ENCODE measurements at places on chromosomes 6 and 20. TPM values are rescaled to one million over a fixed set of nuclear protein-coding genes. Genes with fewer than 3 reads are reported as not detected.

Gene RNF144B
- 2.3 TPM for total RNA-seq

Gene HUS1B
- 2.9 TPM for total RNA-seq

Gene AKAP12
- total RNA-seq = 380 TPM

Gene EFCAB8
- total RNA-seq = not detected

Gene NUS1
- 15.5 TPM for total RNA-seq

Gene CCR6
- total RNA-seq = not detected

Gene CTCFL
- 0.06 TPM for total RNA-seq

Gene HSPA12B
- total RNA-seq = 0.17 TPM

Gene NKX2-2
- total RNA-seq = 3.7 TPM

Gene SCUBE3
- 2.0 TPM for total RNA-seq

Gene KHDC1
- 5.8 TPM for total RNA-seq

Gene HEY2
- total RNA-seq = 0.77 TPM

Gene SLA2
- not detected for total RNA-seq

Gene CGA
- total RNA-seq = not detected

Gene ZBTB2
- total RNA-seq = 18.3 TPM

Gene POU5F1
- total RNA-seq = 5.6 TPM

Gene VWA7
- total RNA-seq = 0.34 TPM

Gene OLIG3
- total RNA-seq = not detected

Gene ZBP1
- 0.11 TPM for total RNA-seq

Gene DYNLT2
- total RNA-seq = 1.8 TPM

Gene GRIK2
- total RNA-seq = not detected

Gene PACRG
- not detected for total RNA-seq

Gene LY6G5C
- total RNA-seq = 1.8 TPM

Data from Daoy (cell line).